ENCODE measurements at places on chromosomes 1 and 21.

- DNase-seq = peak; percentile 44
These were observed 61.8 kb upstream of the DAB1 start for GRCh38 chr1:57485643-57486042.

- peak; percentile 21 for DNase-seq
These were observed 43.9 kb upstream of the ADGRL2 start for GRCh38 chr1:81756872-81757271.

GRCh38 chr1:88191917-88192316 is 492.2 kb upstream of the PKN2 start:
- no peak for DNase-seq

GRCh38 chr1:31399976-31400375 is 13.0 kb upstream of the SERINC2 start:
- no peak for DNase-seq

DNA sequence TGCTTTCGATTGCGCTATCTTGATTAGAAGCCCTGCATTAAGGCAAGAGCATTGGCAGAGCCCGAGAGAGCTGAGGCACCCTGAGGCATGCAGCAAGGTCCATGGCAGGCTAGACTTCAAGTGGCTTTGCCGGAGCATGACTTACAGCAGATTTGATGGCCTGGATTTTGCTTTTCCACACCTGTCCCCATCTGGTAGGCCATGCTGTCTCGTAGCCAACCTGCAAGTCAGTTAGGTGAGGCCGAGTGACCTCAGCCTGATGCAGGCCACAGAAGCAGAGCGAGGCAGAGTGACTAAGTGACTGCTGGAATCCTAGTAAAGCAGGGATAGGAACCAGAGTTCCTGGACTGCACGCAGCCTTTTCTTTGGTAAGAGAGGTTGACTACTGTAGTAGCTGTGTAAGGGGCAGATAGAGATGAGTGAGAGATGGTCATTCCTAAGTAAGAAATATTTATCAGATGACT is 148.9 kb downstream of the PBX1 start:
- DNase-seq = peak; percentile 78

DNA sequence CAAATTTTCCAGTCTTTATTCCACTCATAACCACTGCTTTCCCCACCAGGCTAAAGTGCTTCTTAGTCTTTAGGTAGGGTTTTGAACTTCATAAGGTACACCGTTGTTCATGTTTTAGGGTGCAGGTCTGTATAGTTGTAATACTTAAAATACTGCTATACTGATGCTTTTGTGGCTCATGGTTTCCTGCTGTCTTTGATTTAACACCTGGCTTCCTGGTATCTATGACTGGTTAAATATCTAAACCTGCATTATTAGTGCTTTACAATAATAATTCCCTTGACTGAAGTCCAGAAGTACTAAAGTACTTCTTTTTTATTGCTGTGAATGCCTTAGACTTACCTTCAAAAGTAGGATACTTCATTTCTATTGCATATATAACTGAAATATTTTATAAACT is 384.7 kb downstream of the SRGAP2C start:
- no peak for DNase-seq

Data from AG09309 (cell line).